HEK293T (cell line): ENCODE measurements at places on chromosomes 1 and 21.

DNA sequence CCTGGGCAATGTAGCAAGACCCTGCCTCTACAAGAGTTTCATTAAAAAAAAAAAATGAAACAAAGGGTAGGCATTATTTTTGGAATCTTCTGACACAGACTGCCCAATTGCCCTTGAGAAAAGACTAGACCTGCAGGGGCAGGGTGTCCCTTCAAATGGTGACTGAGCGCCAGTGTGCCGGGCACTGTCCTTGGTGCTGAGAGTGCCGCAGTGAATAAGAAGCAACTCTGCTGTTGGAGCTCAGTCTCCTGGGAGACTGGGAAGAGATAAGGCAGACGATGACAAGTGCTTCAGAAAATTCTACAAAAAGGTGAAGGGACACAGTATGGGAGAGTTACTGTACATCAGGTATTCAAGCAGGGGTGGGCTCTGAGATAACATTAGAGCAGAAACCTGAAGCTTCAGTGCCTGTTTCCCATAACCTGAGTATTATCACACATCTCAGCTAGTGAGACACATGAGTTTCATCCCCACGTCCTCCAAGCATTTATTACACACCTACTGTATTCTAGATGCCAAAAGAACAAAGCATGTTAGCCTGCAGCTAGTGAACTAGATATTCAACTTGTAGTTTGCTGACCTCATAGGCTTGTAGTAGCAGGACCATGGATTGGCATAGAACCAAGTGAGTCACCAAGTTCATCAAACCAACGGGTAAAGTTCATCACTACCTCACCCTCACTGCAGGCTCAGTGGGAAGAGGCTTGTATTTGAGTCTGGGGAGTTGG lies 18.4 kb upstream of the RPL11 start:
- peak; percentile 36 for DNase-seq

- DNase-seq = no peak
These were observed 9.7 kb downstream of the KRTAP13-3 start for GRCh38 chr21:30415993-30416392.

- DNase-seq = no peak
These were observed 10.5 kb upstream of the KDF1 start for GRCh38 chr1:26970810-26971209.

- no peak for DNase-seq
These were observed 6.6 kb downstream of the EPHB2 start for GRCh38 chr1:22717037-22717760.

DNA sequence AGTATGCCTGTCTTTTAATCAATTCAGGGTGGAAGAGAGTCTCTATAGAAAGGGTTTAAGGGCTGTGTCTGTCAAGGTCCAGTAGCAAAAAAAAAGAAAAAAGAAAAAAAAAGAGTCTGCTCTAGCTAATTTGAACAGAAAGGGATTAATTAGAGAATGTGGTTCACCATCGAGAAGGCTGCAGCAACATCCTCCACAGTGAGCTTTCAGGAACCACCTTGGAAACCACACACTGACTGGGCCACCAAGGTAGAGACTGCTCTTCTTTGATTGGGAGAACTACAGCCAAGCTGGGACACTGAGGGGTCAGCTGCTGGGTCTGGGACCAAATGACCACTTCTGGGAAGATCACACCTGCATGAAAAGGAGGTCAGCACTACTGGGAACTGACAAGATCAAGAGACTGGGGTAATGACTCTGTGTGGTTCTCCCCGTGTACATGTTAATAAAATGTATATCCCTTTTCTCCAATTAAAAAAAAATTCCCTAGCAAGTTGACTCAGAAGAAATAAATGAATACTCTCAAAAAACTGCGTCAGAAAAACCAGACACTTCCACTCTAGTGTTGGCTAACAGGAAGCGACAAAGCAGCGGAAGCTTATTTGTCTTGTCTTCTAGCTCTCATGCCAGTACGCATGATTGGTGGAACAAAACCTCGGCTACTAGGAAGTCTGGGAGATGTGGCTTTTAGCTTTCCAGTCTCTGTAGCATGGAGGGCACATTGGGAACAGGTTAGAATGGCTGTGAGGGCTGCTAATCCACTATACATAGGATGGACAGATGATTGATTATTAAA lies 60.0 kb upstream of the IVNS1ABP start:
- no peak for DNase-seq
